CD4-positive, alpha-beta T cell treated with Interleukin-12 subunit alpha and Interleukin-12 subunit beta, for 1 hour (primary cell): ENCODE measurements at places on chromosomes 6 and 20.

- DNase-seq = no peak
Measured at GRCh38 chr6:75262716-75263400, 19.3 kb upstream of the COX7A2 start.

- DNase-seq = no peak
Measured at GRCh38 chr6:66662721-66663507, 955.9 kb upstream of the EYS start.

GRCh38 chr6:154380741-154381140 lies 24.1 kb upstream of the IPCEF1 start:
- no peak for DNase-seq

DNA sequence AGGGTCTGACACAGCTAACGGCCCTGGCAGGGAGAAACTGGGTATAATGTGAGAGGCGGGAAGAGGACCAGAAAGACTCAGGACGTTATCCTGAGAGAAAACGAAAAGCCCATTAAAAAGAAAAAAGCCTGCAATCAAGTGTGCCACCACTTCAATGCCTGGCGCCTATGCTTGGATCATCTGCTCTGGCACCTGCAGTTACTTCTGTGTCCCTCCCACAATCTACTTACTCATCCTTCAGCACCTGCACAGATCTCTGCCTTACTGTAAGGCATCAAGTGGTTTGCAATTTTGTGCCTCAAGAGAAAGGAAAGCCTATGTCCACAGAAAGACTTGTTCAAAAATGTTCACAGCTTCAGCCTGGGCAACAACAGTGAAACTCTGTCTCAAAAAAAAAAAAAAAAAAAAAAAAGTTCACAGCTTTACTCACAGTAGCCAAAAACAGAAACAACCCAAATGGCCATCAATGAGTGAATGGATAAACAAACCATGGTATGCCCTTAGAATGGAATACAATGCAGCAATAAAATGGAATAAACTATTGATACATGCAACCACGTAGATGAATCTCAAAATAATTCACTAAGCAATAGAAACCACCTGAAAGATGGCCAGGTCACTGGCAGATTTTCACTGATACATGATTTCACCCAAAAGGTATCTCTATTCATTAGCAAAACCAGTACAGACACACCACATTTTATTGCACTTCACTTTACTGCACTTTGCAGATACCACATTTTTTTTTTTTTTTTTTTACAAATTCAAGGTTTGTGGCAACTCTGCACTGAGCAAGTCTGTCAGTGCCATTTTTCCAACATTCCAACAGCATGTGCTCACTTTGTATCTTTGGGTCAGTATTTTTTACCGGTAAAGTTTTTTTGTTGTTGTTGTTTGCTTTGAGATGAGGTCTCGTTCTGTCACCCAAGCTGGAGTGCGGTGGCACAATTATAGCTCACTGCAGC lies 48.6 kb downstream of the ABHD12 start:
- DNase-seq = no peak

GRCh38 chr6:148790817-148791216 lies 44.0 kb downstream of the UST start:
- DNase-seq = no peak

DNA sequence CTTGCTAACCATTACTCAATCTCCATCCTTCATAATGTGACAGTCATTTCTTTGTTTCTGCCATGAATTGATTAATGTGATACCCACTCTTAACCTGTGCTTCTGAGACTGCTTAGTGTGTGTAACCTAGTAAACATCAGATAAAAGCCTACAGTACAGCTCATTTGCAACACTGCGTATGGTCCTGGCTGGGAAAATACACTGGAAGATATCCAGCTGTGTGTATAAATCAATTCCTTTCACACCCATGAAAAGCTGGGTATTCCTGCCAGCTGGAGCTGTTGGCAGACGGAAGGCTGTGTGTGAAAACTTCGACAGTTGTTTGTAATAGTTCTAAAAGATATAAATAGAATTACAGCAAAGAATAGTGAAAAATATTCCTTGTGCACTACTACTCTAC lies 509.2 kb downstream of the FRK start:
- no peak for DNase-seq

DNA sequence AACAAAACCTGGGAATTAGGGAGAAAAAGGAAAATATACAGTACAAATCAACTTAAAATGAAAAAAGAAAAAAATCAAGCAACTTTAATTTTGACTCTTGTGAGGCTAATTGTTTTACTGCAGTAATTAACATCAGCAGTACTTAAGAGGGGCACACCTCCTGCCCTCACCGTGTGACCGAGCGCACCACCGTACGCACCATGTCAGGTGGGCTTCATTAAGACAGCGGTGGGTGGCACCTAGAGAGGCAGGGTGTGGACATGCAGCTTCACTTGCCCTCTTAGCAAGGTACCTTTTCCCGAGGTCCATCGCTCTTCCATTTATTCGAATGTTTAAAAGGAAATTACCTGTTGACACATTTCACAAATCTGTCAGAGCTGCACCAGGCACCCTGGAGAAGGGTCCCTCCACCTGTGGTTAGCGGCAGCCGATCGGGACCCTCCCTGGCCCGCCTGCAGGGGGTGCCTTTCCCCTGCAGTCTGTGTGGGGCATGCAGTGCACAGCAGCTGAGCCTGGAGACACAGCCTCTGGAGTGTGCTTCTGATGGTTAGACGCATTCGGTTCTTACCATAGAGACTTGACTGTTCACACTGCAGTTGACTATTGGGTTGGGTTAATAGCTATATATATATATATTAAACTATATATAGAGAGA lies 184.1 kb downstream of the TMEM242 start:
- DNase-seq = peak; percentile 6

- DNase-seq = no peak
Measured at GRCh38 chr6:120198033-120198432, 848.5 kb upstream of the MAN1A1 start.

DNA sequence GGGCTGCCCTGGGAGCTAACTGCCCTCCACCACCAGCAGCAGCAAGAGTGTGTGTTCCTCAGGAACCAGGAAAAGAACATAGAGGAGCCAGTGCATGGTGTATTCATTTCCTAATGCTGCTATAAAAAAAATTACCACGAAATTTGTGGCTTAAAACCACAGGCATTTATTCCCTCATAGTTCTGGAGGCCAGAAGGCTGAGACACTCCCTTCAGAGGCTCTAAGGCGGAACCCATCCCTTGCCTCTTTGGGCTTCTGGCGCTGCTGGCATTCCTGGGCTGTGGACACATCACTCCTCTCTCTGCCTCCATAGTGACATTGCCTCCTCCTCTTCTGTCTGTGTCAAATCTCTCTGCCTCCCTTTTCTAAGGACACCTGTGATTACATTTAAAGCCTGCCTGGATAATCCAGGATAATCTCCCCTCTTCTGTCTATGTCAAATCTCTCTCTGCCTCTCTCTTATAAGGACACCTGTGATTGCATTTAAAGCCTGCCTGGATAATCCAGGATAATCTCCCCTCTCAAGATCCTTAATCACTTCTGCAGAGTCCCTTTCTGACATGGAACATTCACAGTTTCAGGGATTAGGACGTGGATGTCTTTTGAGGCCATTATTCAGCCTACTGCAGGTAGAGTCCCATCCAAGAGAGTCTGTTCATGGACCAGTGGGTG lies 54.7 kb downstream of the NDUFAF5 start:
- no peak for DNase-seq

DNA sequence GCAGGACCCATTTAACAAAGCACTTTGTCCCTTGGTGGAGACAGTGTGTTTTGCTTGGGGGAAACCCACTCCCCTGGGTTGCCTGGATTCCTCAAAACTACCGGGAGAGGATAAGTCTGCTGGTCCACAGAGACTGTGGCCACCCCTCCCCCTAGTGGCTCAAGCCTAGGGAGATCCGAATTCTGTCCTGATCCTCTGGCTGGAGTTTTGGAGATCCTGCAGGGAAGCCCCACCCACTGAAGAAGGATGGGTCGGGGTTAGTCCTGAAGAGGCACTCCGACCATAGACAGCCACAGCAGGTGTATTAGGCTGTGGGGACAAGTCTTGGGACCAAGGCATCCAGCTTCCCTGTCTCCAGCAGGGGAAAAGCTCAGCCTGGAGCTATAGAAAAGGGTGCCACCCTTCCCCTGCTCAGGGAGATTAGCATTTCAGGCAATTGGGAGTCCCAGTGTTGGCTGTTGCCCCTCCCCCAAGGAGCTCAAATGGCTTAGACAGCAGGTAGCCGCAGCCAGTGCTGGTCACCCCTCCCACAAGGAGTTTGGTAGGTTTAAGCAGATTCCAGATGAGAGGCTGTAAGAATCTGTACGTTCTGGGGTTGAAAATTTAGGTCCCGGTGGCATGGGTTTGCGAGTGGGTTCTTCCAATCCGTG lies 750.0 kb downstream of the TBC1D32 start:
- no peak for DNase-seq

DNA sequence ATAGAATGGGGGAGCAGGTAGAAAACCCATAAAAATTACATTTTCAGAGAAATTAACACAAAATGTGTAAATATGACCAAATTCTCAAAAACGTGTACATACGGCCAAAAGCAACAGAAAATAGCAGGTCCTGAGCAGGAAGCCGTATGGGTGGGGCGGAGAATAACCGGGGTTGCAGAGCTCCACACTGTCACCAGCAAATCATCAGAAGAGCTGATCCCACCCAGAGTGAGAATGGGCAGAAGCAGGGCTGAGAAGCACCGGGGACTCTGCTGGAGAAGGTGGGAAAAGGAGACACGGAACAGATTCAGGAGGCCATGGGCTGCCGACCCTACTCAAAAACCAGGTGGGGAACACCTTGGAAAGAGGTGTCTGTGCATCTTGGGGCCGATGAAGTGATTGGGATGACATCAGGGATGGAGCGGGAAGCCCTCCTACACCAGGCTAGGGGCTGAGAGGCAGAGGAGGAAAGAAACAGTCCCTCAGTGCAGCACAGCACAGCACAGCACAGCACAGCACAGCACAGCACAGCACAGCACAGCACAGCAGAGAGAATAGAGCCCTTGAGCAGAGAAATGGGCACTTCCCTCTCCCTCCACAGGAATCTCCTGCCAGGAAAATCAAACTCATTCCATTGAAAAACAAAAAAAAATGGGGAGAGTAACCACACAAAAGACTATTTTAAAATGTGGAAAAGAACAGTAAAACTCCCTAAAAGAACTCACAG lies 22.3 kb downstream of the STX7 start:
- no peak for DNase-seq

GRCh38 chr20:17939622-17940223 lies 28.9 kb downstream of the SNX5 start:
- no peak for DNase-seq
